HS-27A (cell line): ENCODE measurements at places on chromosomes 4 and X.

DNA sequence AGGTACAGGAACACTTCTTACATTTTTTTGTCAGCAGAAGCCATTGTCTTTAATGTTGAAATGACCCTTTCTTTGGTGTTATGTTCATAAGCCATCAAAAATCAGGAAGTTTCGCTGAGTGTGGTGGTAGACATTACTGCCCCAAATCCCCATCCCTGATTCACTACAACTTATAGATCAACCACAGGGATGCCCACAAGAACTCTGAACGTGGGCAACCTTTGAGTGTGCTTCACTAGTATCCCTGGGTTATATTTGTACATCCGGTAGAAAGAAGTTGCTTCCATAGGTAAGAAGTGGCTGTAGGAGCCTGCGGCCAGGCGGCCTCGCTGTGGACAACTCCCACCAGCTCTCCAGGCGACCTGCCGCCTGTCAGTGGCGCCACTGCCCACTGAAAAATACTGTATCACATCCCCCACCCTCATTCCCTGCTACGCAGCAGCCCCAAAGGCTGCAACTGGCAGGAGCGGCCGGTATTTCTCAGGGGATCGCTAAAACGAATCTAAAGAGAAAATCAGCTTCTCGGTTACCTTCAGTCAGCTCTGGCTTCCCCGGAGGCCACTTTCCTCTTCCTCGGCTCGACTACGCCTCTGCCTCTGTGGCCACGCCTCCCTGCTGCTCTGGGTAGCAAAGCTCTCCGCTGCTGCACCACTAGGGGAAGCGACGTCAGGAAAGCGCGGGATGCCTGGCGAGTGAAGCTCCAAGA is 13.9 kb upstream of the ETDC start:
- no peak for DNase-seq

- DNase-seq: no peak
Observed at GRCh38 chr4:146132445-146132844, 43.1 kb upstream of the LSM6 start.

DNA sequence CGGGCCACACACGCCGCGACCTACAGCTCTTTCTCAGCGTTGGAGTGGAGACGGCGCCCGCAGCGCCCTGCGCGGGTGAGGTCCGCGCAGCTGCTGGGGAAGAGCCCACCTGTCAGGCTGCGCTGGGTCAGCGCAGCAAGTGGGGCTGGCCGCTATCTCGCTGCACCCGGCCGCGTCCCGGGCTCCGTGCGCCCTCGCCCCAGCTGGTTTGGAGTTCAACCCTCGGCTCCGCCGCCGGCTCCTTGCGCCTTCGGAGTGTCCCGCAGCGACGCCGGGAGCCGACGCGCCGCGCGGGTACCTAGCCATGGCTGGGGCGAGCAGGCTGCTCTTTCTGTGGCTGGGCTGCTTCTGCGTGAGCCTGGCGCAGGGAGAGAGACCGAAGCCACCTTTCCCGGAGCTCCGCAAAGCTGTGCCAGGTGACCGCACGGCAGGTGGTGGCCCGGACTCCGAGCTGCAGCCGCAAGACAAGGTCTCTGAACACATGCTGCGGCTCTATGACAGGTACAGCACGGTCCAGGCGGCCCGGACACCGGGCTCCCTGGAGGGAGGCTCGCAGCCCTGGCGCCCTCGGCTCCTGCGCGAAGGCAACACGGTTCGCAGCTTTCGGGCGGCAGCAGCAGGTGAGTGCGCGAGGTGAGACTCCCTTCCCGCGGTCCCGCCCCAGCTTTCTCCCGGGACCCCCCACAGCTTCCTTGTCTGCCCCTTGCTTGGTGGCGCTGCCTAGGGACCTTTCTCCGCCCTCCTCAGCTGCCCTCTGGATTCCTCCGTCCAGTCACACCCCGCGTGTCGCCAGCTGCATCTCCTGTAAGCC is 678 bp downstream of the BMP3 start:
- DNase-seq: no peak

DNA sequence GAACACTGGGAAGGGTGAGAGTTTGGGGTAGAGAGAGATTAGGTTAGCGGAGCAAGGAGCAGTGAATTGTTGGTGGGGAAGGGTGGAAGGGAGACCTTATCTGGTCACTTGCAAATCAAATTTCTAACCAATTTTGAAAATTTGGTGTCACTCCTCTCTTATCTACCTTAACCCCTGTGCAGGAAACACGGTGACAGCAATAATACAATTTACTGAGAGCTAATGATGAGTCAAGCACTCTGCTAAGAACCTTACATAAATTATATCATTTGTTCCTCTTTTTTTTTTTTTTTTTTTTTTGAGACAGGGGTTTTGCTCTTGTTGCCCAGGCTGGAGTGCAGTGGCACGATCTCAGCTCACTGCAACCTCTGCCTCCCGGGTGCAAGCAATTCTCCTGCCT is 116.4 kb downstream of the C4orf51 start:
- DNase-seq: no peak

- DNase-seq: no peak
Observed at GRCh38 chrX:120271218-120271617, 20.6 kb downstream of the ZBTB33 start.

DNA sequence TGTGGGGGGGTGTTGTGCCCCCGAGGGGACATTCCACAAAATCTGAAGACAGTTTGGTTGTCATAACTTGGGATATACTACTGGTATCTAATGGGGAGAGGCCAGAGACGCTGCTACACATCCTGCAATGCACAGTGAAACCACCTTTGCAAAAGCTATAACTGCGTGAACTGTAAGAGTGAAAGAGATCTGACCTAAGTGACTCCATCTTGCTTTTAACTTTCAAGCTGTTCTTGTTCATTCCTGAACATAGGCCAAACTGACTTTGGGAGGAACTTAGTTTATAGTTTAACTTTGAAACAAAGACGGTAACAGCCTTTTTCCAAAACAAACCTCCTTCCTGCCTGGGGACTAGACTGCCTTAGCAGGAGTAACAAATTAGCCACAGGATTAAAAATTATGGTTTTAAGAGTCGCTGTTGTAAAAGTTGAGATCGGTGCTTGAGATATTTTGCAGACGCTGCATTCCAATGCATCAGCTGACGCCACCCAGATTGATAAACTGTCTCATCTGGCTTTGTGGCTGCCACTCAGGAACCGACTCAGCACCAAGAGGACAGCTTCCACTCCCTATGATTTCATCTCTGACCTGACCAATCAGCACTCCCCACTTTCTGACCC is 70.9 kb downstream of the ATXN3L start:
- DNase-seq: no peak

DNA sequence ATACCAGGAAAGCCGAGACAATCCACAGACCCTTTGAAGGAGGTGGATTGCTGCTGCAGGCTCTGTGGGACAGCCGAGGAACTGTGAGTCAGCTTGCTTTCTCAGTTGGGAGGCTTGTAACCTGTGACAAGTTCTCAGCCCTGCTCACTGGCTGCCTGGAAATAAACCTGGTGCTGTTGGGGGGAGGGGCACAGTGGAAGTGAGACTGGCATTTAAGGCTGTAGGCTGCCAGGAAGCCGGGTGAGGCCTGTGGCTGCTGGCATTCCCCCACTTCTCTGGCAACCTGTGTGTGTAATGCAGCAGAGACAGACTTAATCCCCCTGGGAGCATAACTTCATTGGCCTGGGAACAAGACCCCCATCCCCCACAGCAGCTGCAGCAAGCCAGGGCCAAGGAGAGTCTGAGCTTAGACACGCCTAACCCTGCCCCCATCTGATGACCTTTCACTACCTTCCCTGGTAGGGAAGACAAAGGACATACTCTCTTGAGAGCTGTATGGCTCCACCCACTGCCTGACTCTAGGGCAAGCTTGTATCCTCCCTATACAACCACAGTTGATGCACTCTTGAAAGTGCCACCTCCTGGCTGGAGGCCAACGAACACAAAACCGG is 64.1 kb downstream of the ALPK1 start:
- DNase-seq: no peak

GRCh38 chrX:144681501-144681900 is 565.8 kb upstream of the SPANXN1 start:
- no peak for DNase-seq

GRCh38 chrX:150648296-150648940 is 44.8 kb upstream of the MTMR1 start:
- no peak for DNase-seq

DNA sequence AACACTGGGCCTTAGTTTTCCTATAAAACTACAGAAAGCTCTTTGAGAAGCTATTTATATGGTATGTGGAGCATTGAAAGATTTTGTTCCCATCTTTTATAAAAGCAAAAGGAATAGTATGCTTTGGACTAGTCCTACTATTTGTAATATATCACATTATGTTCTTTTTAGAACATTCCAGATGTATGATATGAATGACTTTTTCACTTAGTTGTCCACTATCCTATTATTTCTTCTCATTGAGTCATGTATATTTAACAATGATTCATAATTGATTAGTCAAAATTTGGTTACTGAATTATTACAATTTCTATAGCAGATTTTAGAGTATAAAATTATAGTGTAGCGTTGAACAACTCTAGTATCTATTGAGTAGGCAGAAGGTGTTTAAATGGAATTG is 34.2 kb downstream of the RASSF6 start:
- no peak for DNase-seq

- no peak for DNase-seq
Observed at GRCh38 chrX:124272370-124272982, 60.0 kb upstream of the TEX13D start.

GRCh38 chrX:130144509-130144908 is 21.1 kb downstream of the AIFM1 start:
- no peak for DNase-seq

- DNase-seq: peak; percentile 0
Observed at GRCh38 chrX:101550751-101551379, 518 bp downstream of the ARMCX1 start.

- DNase-seq: no peak
Observed at GRCh38 chr4:160848901-160849760, 1314.7 kb downstream of the FSTL5 start.

DNA sequence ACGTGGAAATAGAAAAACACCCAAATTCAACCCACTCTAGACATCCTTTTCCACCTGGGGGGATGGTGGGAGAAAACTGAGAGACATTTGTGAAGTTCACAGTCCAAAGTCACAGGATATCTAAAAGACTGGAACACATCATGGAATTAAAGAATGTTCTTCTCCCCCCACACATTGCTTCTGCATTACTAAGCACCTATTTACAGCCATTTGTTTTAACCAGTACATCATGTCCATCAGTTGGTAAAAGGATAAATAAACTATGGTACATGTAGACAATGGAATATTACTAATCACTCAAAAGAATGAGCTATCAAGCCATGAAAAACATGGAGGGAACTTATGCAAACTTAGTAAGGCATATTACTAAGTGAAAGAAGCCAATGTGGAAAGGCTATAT is 185.5 kb upstream of the ANXA10 start:
- DNase-seq: no peak

DNA sequence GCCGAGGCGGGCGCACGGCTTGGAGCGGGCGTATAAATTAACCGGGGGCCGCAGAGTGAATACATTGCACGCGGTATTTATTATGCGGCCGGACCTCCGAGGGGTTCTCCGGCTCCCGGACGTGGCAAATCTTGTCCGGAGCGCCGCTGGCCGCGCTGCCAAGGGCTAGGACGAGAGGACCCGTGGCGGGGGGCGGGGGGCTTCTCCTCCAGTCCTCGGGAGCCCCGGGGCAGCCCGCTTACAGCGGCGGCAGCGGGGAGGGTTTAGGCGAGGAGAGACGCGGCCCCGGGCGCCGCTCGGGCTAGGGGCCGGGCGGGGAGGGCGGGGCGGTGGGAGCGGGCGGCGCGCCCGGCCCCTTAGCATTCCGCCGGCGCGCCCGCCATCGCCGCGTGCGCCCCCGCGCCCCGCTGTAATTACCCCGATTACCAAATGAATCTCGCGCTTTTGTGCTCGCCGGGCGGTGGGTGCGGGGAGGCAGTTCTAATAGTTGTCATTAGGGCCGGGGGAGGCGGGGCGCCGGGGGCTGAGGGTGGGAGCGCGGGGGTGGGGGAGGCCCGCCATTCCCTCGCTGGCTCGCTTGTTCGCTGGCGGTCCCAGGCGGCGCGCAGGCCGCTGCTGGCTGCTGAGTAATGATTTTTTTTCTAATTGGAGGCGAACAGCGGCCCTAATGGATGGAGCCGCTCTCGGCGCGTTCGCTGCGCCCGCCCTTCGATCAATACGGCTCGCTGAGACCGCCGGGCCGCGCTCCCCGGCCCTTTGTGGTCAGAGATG is 276.6 kb downstream of the BCOR start:
- DNase-seq: no peak

DNA sequence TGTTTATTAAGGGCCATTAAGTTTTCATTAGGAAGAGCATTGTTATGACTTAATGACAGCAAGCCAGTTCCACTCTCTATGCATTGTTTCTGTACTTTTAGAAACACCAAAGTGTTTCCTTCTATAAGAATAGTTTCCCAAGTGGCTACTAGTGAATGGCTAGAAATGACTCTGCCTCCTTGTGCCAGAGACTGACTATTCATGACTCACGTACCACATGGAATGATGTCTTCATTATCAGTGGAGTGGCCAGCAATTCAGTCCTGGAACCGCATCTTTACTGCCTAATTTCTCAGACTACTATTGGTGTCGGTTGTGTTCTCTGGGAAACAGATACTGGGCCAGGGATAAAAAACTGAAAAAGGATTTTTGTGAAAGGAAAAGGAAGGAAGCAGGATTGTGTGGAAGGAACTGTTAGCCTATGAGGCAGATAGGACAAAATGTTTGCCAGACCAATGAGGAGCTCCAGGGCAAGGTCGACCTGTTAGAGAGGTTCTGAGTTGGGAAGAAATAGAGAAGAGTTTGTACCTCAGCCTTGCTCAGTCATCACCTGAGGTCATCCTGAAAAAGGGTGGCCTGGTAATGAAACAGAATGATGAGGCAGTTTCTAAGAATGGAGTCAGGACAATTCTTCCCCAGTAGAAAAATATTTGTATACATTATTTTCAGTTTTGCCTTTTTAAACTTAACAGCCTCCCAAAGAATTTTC is 218.6 kb downstream of the SPCS3 start:
- DNase-seq: peak; percentile 59

GRCh38 chr4:176492646-176493302 is 173.0 kb downstream of the SPCS3 start:
- no peak for DNase-seq

GRCh38 chrX:131649741-131650140 is 105.9 kb downstream of the OR13H1 start:
- no peak for DNase-seq

GRCh38 chrX:153372949-153373348 is 28.2 kb downstream of the PNMA6E start:
- DNase-seq: no peak

DNA sequence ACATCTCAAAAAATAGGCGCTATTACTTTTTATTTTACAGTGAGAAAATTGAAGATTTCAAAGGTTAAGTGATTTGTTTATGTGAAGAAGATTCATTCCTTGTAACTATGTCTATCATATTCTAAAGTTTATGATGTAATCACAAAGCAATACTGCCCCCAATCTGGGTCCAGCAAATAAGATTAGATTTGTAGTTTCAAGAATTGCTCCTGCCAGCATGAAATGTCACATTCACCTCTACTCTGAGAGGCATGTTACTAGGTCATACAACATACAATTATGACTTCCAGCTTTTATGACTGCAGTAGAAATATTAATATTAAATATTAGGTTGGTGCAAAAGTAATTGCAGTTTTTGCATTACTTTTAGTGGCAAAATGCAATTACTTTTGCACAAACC is 976.2 kb downstream of the FSTL5 start:
- no peak for DNase-seq

- no peak for DNase-seq
Observed at GRCh38 chr4:139553751-139554641, 2.0 kb downstream of the SETD7 start.

GRCh38 chr4:130336585-130337217 is 1240.7 kb downstream of the C4orf33 start:
- no peak for DNase-seq

- DNase-seq: no peak
Observed at GRCh38 chr4:79603681-79604080, 195.7 kb upstream of the GK2 start.

GRCh38 chr4:181476508-181476890 is 766.7 kb upstream of the TENM3 start:
- no peak for DNase-seq
